ENCODE measurements at places on chromosomes 12 and 14. TPM values are rescaled to one million over a fixed set of nuclear protein-coding genes. Genes with fewer than 3 reads are reported as not detected.
A peak's percentile ranks its signal among the peaks of the same experiment; 100 is the strongest.

NGB gene
- not detected for total RNA-seq

CRIP1 gene
- total RNA-seq = 0.96 TPM

MYRFL gene
- not detected for total RNA-seq

CD27 gene
- total RNA-seq = not detected

PPP4R4 gene
- 3.0 TPM for total RNA-seq

DAO gene
- not detected for total RNA-seq

DNA sequence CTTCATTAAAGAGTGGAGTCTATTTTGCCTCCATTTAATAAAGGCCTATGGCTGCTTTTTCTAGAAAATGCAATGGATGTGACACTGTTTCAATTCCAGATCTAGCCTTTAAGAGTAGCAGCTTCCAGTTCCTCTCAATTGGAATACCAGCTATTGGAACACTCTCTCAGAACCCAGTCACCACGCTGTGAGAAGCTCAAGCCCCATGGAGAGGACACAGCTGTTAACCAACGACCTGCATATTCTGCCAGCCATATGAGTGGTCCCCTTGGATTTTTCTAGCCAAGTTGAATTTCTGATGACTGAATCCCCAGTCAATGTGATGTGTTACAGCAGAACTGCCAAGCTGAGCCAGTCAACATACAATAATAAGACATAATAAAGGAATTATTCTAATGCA is 131.8 kb downstream of the TMTC3 start:
- DNase-seq = no peak

GRCh38 chr14:38828183-38828827 is 274.7 kb downstream of the SEC23A start:
- DNase-seq = no peak

GRCh38 chr12:19575337-19576243 is 136.3 kb downstream of the AEBP2 start:
- no peak for DNase-seq

DNA sequence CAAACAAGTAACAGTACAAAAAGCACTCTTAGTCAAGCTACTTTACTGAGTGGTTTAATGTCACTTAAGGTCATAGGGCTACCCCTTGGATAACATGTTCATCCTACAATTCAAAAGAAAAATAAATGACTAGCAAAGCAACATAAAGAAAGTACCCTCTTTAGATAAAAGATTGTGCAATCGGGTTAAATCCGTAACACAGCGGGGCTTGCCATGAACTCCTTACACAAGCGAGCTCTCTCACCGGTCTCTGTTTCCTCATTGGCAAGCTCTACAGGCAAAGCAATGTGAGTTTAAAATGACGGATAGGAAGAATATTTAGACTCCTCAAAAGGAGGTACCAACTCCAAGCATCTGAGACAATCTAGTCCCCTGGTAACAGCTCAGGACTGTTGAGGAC is 140.6 kb downstream of the EGLN3 start:
- no peak for DNase-seq

GRCh38 chr14:76212242-76212641 is 60.5 kb downstream of the GPATCH2L start:
- no peak for DNase-seq

DNA sequence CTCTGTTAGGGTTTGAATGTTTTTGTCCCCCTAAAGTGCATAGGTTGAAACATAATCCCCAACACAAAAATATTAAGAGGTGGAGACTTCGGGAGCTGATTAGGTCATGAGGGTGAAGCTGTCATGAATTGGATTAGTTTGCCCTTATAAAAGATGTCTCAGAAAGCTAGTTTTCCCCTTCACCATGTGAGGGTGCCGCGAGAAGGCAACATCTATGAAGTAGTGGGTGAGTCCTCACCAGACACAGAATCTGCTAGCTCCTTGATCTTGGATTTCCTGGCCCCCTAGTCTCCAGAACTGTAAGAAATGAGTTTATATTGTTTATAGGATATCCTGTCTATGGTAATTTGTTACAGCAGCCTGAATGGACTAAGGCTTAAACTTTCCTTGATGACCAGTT is 301.5 kb upstream of the ATP2B1 start:
- peak; percentile 1 for DNase-seq

- no peak for DNase-seq
Observed at GRCh38 chr14:74619672-74620131, 7.7 kb upstream of the LTBP2 start.

GRCh38 chr14:75499084-75499875 is 23.0 kb upstream of the BATF start:
- DNase-seq = no peak

GRCh38 chr12:14403711-14404196 is 38.3 kb downstream of the ATF7IP start:
- DNase-seq = no peak

- DNase-seq = no peak
Observed at GRCh38 chr12:40559865-40560264, 132.4 kb upstream of the CNTN1 start.

- DNase-seq = no peak
Observed at GRCh38 chr14:34018564-34019244, 67.8 kb upstream of the EGLN3 start.

- no peak for DNase-seq
Observed at GRCh38 chr14:55582746-55583145, 2.7 kb downstream of the KTN1 start.

- DNase-seq = no peak
Observed at GRCh38 chr12:102503056-102503681, 22.8 kb upstream of the IGF1 start.

- no peak for DNase-seq
Observed at GRCh38 chr12:482061-482460, 22.3 kb downstream of the B4GALNT3 start.

Measured in H7 (cell line).